ENCODE measurements at places on chromosomes 4 and X.

DNA sequence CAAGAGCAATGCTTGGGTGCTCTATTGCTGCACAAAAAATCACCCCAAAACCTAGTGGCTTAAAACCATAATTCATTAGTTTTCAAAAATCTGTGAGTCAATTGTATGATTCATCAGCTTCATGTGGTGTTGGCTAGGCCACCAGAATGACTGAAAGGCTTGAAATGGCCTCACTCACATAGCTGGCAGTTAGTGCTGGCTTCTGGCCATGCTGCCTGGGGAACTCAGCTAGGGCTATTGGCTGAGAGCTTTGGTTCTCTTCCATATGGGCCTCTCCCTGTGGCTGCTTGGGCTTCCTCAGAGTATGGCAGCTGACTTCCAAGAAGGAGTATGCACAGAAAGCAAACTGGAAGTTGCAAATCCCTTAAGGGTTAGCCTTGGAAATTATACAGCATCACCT lies 3.1 kb upstream of the MTMR1 start:
- DNase-seq, result no peak

- no peak for DNase-seq
Measured at GRCh38 chr4:119725011-119725410, 96.4 kb upstream of the PDE5A start.

DNA sequence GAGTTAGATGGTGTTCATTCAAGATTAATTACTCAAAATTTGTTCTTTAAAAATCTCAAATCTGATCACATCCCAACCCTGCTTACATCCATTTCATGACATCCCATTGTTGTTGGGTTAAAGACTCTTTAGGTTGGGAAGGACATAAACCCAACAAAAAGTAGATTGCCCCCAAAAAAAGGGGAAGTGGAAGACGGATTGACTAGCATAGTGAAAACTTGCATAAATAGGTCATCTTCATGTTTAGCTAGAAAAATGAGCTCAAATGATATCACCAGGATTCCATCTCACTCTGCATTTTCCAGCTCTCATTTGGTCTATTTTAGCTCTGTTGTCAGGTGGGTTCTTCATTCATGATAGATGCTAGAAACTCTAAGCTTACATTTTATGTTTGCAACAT lies 18.5 kb upstream of the TET2 start:
- no peak for DNase-seq

GRCh38 chrX:153190381-153190780 lies 11.3 kb downstream of the MAGEA1 start:
- DNase-seq, result peak; percentile 30

- DNase-seq, result no peak
Measured at GRCh38 chrX:21799767-21800166, 39.6 kb upstream of the MBTPS2 start.

- DNase-seq, result no peak
Measured at GRCh38 chr4:184774152-184774551, 40.3 kb upstream of the CENPU start.

- DNase-seq, result no peak
Measured at GRCh38 chrX:19611636-19612376, 96.5 kb upstream of the MAP3K15 start.

DNA sequence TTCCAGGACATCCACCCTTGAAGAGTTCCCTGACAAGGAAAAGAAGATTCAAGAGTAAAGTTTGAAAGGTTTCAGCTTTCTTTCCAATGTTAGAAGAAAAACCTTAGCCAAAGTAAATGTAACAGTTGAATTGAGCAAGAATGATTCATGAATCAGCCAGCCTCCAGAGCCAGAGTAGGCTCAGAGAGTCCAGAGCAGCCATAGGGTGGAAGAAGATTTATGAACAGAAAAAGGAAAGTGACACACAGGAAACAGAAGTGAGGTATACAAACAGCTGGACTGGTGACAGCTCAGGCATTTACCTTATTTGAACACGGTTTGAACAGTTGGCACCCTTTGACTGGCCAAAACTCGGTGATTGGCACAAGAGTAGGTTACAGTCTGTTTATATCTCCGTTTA lies 63.2 kb downstream of the QDPR start:
- DNase-seq, result no peak

GRCh38 chrX:69616457-69617203 lies 717 bp downstream of the EDA start:
- no peak for DNase-seq

GRCh38 chr4:38136604-38137003 lies 176.4 kb downstream of the PTTG2 start:
- DNase-seq, result no peak

GRCh38 chr4:100079264-100079663 lies 111.0 kb downstream of the DDIT4L start:
- no peak for DNase-seq

DNA sequence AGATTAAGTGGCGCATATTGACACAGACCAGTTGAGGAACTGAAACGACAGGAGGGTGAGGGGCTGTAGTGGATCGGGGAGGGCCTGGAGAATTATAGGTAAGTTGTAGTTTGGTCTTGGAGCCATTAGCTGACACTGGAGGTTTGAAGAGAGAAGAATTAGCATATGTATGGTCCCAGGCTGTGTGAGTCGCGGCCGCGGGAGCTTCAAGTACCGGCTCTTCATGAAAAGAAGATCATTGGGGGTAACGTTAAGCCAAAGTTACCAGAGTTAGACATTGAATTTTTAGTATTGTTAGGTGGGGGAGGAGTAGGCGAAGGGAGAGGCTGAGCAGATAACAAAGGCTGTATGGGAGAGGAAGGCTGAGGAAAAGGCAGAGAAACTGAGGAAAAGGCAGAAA lies 56.5 kb downstream of the ZNF674 start:
- no peak for DNase-seq

GRCh38 chr4:79217025-79217424 lies 108.8 kb downstream of the NAA11 start:
- no peak for DNase-seq

- DNase-seq, result no peak
Measured at GRCh38 chr4:127629371-127629770, 3.4 kb upstream of the INTU start.

DNA sequence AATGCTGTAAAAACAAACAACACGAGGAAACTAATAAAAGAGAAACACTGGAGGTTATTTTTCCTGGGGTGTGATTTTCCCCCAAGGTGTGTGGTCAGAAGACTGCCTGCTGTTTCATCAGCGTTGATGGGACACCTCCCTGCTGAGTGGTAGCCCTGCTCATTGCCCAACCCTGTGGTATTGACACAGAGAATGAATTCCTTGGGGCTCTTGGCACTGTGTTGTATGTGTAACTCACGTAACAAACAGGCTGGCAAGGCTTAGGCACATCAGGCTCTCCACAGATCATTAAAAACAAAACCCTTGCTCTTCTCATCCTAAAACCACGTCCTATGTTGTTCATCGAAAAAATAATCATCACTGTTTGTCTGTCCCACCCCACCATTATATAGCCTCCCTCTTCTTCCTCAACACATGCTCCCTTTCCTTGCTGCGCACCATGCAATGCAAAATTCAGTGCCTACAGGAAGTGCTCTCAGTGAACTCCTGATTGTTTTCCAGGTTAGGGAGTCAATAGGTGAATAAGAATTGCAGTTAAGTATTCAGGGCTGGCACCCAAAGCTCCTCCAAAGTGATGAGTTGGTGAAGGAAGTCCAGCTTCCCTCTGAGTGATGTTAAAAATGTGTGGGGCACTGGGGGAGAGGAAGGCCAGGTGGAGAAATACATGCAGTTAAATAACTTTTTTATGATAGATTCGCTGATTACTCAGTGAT lies 11.4 kb upstream of the PUDP start:
- DNase-seq, result no peak

DNA sequence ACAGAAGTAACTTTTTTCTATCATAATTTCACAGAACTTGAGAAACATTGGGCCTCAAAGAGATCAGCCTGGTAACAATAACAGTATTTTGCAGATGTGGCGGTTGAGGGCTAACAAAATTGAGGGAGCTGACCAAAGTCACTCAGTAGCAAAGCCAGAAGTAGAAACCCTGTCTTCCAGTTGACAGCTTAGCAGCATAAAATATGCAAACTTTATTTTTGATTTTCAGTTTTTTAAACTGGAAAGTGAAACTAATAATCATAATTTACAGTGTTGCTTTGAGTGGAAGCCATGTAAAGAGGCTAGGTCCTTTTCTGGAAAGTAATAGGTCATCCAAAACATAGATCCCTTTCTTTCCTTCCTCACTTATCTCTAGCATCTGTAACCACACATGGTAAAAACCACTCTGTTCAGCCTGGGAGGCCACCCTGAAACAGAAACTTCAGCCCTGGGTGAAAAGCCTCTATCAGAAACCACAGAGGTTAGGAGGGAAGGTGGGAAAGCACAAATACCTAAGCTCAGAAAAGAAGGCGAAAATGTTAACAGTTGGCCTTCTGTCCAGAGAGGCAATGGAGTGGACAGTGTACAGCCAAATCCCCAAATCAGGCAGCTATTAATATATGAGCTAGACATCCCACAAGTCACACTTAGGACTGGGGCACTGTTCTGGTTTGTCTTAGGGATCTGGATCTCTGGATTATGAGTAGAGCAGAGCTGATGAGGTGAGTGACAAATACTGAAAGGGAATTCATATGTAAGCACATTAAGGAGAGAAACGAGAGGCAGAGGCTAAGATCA lies 61.1 kb upstream of the ARSJ start:
- no peak for DNase-seq

GRCh38 chr4:146245850-146246249 lies 31.5 kb downstream of the REELD1 start:
- DNase-seq, result peak; percentile 53

DNA sequence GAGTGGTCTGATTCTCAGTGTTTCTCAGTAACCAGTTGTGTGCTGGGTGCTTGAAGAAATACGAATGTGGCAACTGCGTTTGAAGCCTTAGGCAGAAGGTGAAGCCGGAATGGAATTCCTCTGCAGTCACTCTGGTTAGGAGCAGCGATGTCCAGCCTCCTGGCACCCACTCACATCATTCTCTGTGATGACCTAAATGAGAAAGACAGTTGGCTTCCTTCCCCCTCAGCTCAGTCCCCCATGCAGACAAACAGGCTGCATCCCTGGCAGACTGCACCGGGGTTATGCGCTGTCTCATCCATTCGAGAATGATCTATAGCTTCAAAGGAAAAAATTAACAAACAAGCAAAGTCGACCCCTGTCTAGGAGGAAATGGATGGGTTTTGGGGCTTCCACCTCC lies 170.1 kb upstream of the SCML1 start:
- peak; percentile 30 for DNase-seq

- DNase-seq, result no peak
Measured at GRCh38 chrX:20382518-20383297, 116.0 kb upstream of the RPS6KA3 start.

- DNase-seq, result peak; percentile 63
Measured at GRCh38 chrX:69109706-69110105, 55.5 kb downstream of the PJA1 start.

- no peak for DNase-seq
Measured at GRCh38 chr4:64967286-64967685, 558.0 kb upstream of the TECRL start.

DNA sequence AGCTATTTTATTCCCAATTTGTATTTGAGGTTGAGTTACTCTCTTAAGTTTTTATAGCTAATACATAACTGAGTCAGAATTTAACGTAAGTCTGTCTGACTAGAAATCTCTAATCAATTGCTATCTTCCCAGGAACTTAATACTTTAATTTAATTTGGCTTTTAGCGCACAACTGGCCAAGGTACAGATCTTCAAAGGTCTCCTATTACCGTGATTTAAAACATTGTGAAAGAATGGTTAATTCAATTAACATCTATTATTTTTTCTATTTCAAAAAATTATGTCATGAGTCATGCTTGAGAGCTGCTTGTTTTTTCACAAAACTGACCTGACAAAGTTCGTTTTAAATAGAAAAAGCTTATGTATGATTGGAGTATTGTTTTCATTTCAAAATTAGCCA lies 22.0 kb upstream of the PLA2G12A start:
- no peak for DNase-seq

- DNase-seq, result no peak
Measured at GRCh38 chr4:164648849-164649212, 105.1 kb upstream of the SMIM31 start.

- no peak for DNase-seq
Measured at GRCh38 chr4:73964862-73965611, 16.8 kb downstream of the PF4 start.

GRCh38 chr4:35548921-35549320 lies 695.4 kb downstream of the ARAP2 start:
- no peak for DNase-seq

DNA sequence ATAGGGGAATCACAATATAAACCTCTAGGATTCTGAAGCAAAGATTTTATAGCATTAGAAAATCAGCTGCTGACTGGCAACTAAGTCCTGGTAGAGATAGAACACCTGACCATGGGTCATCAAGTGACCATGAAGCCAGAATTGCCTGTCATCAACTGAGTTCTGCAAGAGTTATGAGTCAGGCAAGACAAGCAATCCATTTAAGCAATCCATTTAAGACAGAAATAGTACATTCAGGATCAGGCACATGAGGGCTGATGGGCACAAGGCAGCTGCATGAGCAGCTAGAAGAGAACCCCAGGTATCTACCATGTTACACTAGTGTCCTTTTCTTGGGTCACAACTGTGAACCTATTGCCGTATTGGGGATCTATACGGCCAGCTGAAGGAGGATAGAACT lies 98.9 kb downstream of the SPRY1 start:
- no peak for DNase-seq

DNA sequence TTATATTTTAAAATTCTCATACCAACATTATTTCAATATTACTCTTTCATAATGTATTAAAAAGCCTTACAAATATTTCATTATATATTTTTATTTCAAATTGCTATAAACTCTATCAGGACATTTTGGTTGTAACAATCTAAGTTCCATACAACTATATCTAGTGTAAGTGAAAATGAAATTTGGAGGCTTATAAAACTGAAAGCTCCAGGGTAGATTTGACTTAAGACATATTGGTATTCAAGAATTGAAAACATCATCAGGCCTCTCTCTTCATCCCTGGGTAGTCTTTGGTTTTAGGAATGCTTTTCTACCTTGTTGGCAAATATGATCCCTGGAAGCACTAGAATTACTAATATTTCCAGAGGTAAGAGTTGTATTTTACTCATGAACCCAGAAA lies 342.6 kb downstream of the DTHD1 start:
- DNase-seq, result no peak

DNA sequence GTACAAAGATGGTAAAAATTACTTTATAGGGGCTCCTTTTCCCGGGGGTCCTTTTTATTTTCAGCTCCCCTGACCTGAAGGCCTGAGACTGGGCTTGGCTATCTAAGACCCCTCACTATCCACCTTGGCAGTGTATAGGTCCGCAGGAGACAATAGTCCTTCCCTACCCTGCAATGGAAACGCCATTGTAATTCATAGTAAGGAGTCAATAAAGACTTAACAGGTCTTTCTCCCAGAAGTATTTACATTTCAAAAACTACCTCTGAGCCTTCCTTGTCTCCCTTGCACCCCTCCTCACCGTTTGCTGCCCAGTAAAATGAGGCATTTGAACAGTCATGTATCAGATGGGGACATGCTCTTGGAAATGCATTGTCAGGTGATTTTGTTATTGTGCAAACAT lies 401.2 kb upstream of the CNKSR2 start:
- DNase-seq, result no peak

Measured in muscle of back (tissue), 13 donors.